Ovary (tissue), 10 donors: ENCODE measurements at places on chromosomes 16 and 17.
A peak's percentile ranks its signal among the peaks of the same experiment; 100 is the strongest.

GRCh38 chr16:55091213-55091870 is 160.7 kb downstream of the IRX5 start:
- no peak for DNase-seq

- peak; percentile 29 for DNase-seq
These were observed 558 bp upstream of the ZFHX3 start for GRCh38 chr16:73048292-73049080.

DNA sequence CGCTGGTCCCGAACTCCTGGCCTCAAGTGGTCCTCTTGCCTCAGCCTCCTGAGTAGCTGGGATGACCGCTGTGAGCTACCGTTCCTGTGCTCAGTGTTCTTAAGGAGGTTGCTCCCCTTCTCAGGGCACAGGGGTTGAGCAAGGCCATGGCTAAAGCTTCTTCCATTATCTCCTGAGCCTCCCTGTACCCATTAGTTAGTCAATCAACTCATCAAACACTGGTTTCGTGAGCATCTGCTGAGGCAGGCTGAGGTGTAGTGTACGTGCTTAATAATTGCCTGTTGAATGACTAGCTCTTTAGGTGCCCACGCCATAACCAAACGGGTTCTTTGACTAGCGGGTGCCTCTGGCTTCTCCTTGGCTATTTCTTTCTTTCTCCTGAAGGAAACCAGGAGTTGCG is 11.7 kb downstream of the SGCA start:
- no peak for DNase-seq

- DNase-seq = no peak
These were observed 2.0 kb upstream of the CTRB2 start for GRCh38 chr16:75208861-75209505.

- DNase-seq = no peak
These were observed 96.6 kb downstream of the MRM1 start for GRCh38 chr17:36697903-36698530.

DNA sequence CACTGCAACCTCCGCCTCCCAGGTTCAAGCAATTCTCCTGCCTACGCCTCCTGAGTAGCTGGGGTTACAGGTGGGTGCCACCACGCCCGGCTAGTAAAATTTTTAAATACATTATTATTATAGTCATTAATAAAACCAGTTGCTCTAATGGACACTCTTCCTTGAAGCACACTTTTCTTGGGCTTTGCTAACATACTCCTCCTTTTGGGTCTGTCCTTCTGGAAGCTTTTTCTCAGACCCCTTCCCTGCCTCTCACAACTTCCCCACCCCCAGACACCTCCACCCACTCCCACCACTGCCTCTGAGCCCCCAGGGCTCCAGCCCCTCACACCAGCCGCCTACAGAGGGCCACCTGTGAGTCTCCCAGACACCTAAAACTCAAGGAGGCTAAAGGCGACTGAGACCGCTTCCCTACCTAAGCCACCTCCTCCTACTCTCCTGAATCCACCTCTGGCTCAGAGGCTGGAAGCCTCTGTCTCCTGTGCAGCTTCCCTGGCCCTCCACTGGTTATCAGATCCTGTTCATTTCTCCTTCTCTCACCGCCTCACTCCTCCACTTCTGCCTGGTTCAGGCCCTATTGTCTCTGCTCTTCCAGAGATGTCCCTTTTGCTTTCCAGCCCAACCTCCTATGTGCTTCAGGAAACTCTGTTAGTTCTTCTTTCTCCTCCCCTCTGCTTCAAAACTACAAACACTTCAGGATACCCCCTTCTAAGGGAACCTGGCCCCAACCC is 2.1 kb upstream of the CUEDC1 start:
- no peak for DNase-seq

GRCh38 chr16:29708917-29709600 is 30.1 kb downstream of the QPRT start:
- DNase-seq = no peak

GRCh38 chr16:68289621-68290329 is 21.0 kb downstream of the SLC7A6OS start:
- no peak for DNase-seq

DNA sequence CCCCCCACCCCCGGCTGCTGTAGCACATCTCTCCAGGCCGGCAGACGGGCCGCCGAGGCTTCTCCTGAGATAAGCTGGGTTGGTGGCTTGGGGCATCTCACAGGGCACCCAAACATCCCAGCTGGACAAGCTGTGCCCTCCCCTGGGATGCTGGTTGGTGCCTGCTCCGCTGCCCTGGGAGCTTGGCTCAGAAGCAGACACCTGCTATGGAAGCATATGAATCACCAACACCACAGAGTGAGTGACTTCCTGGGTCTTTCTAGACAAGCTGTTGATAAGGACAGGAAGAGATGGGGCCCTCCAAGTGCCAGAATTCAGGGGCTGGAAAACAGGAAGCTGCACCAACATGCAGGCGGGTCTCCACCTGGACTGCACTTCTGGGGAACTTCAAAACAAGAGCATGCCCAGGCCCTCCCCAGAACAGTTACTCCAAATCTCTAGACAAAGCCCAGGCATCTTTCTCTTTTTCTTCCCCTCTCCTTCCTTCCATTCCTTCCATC is 13.7 kb downstream of the C16orf95 start:
- DNase-seq = no peak
